ENCODE measurements at places on chromosomes 3 and 15.

DNA sequence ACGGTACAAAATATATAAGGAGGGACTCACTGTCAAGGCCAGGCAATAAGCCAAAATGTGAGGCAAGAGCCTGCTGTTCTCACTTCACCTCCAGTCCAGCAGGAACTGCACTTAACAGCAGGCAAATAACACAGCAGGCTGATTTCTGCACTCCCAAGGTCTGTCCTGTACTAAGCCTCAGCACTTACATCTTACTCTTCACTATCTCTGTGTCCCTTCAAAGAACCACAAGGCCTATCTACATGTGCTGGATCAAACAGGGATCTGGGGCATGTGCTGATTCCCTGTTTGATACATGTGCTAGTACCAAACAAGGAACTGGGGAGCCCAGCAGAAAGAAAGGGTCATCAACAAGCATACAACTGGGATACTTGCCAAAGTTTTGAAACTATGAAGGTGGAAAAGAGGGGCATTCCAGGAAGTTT, 22.2 kb downstream of the UACA start:
- DNase-seq: no peak

DNA sequence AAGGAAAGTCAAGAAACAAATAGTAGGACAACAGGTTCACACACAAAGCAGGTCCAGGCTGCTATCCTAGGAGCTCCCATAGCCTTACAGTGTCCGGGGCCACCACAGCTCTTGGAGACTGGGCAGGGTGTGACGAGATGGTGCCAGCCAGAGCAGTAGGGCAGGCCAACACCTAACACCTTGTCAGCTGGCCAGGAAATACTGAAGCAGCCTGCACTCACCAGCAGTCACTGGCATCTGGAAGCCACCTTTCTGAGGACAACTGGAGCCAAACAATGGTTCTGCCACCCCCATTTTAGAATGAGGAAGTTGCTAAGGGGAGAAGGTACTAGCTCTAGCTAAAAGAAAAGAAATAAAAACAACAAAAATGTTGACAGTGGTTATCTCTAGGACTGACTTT, 47.2 kb downstream of the CCDC12 start:
- peak; percentile 61 for DNase-seq

GRCh38 chr15:47511261-47511660, 206.0 kb upstream of the SEMA6D start:
- DNase-seq: no peak

- no peak for DNase-seq
These were observed 93.5 kb downstream of the RFX7 start for GRCh38 chr15:56150204-56150603.

- DNase-seq: no peak
These were observed 16.6 kb downstream of the ELP6 start for GRCh38 chr3:47496892-47497291.

- DNase-seq: no peak
These were observed 134.4 kb upstream of the ROBO1 start for GRCh38 chr3:79902151-79902550.

GRCh38 chr15:48866141-48866563, 11.8 kb upstream of the EID1 start:
- no peak for DNase-seq

DNA sequence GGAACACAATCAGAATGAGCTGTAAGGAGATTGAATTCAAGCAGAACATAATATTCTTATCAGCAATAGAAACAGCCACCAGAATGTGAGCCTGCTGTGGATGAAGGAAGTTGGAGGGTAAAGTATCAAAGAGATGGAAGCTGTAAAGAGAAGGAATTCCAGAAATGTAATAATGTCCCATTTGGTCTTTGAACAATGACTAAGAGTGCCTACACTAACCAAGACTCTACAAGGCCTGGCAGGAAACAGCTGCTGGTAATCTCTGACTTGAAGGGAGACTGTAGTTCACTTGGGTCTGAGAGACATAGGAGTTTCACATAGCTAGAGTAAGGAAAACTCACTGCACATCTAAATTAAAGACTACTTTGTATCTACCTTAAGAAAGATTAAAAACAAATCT, 1176.0 kb upstream of the ALCAM start:
- no peak for DNase-seq
